ENCODE measurements at places on chromosomes 12 and 14.

DNA sequence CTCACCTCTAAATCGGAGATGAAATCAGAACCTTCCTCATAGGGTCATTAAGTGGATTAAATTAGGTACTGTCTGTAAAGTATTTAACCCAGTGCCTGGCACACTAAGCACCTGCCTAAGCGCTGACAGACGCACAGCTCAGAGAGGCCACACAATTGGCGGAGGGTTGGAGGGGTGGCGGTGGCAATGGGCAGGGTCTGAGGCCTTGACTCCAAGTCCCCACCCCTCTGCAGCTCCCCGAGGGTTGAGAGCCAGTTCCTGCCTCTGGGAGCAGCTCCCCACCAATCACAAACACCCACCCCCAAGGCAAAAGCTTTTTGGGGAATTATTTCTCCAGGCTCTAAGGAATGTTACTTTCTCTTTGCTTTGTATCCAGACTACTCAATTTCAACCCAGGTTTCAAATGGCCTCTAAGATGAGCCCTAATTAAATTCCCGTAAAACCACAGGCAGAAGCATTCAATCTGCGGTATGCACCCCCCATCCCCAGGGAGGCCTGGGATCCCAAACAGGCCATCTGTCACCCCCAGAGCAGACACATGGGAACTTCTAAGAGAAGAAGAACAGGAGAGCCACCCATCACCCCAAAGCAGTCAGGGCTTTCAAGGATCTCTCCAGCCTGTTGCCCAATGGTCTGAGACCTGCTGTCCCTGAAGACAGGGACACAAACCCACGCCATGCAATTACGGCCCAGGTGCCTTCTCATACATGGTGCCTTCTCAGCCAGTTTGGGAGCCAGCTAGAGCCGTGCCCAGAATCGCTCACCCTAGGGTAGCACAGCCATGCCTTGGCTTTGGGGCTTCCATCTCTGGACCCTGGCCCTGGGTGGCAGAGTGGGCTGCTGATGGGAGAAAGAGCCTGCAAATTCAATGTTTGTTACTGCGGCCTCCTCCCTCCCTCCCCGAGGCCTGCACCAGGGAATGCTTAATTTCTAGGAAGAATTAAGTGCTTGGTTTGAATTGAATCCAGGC lies 66.1 kb downstream of the CHGA start:
- no peak for DNase-seq

GRCh38 chr12:42744539-42745182 lies 155.1 kb upstream of the PRICKLE1 start:
- DNase-seq = peak; percentile 69

GRCh38 chr12:98149270-98149669 lies 366.1 kb upstream of the TMPO start:
- DNase-seq = peak; percentile 34

DNA sequence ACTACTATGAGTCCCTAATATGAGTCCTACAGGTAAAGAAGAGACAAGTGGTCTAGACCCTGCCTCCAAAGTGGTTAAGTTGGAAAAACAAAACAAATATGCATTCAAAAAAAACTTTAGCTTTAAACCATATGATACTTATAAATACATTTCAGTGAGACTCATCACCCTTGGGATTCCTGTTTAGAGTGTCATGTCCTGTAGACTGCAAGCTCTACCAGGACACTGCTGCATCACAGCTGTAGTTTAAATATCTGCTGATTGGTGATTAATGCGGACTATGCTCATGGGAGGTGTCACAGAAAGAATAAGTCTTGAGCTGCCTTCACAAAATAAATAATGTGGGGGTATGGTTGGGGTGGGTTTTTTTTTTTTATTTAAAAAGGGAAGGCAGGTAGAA lies 8.8 kb upstream of the LGR5 start:
- DNase-seq = no peak

DNA sequence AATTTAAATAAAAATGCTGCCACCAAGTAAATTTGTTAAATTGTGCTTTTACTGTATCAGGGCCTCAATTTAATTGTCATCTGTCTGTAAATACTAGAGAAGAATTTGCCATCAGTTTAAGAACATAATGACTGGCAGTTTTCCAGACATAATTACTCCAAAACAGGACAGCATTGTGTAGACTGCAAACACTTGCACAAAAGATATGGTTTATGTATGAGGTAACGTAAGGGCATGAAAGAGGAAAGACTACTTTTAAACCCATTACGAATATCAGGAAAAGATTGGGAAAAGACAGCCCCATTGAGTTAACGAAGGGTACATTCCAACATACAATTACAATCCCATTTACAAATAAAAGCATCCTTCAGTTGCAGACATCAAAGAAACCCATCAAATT lies 59.8 kb upstream of the KRR1 start:
- no peak for DNase-seq

DNA sequence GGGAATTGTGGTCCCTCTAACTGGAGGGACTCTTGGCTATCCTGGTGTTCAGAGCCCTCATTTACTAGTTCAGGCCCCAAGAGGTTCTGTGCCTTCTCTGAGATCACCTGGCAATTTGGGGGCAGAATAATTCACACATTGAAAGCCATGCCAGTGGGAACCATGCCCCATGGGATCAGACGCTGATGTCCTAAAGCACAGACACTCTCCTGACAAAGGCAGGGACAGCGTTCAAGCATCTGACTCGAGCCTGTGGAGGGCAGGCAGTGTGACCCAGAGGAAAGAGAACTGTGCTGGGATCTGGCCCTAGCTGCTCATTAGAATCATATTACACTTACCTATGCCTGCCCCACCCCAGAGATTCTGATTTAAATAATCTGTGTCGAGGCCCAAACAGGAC lies 2.4 kb upstream of the ASB2 start:
- DNase-seq = no peak

DNA sequence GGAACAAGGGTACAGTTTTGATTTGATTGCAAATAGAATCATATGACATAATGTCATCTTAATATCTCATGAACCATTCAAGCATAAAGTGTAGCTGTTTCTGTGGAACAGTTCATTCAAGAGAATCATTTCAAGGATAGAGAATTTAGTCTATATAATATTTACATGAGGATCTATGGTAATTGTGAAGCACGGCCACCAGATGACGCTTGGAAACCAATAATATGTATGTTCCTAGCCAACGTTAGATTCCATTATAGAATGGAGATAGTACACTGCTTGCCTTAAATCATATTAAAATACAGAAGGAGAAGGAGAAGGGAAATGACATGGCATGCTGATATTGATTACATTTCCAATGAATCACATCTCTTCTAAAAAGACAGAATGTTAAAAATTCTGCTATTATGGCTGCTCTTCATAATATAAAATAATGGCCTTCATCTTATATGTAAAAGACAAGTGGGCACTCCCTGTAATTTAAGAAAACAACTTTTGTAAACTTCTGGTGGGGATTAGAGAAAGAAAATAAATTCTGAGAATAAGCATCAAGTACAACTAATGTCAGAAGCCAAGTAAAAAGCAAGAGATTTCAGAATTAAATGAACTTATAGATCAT lies 351.0 kb downstream of the NAV3 start:
- peak; percentile 52 for DNase-seq

DNA sequence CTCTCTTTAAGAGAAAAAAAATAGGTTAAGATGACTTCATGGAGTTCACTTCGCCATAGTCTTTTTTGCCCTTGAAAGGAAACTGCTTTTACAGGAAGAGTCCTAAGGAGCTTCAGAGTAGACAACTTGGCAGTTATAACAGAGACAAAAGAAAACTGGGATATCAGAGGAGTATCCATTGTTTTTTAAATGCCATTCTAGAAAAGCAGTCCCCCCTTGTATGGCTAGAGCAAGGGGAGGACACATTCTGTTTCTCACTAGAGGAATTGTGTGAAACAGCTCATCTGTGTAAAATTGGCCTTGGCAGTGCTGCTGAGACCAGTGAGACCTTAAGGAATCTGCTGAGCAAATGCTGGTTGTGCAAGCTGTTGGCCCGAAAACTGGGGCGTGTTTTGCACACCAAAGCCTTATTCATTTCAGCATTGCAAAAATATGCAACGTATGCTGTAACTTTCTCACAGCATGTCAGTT lies 128.0 kb downstream of the GPR135 start:
- peak; percentile 57 for DNase-seq

- no peak for DNase-seq
Measured at GRCh38 chr12:31772685-31773222, 43.9 kb upstream of the AMN1 start.

DNA sequence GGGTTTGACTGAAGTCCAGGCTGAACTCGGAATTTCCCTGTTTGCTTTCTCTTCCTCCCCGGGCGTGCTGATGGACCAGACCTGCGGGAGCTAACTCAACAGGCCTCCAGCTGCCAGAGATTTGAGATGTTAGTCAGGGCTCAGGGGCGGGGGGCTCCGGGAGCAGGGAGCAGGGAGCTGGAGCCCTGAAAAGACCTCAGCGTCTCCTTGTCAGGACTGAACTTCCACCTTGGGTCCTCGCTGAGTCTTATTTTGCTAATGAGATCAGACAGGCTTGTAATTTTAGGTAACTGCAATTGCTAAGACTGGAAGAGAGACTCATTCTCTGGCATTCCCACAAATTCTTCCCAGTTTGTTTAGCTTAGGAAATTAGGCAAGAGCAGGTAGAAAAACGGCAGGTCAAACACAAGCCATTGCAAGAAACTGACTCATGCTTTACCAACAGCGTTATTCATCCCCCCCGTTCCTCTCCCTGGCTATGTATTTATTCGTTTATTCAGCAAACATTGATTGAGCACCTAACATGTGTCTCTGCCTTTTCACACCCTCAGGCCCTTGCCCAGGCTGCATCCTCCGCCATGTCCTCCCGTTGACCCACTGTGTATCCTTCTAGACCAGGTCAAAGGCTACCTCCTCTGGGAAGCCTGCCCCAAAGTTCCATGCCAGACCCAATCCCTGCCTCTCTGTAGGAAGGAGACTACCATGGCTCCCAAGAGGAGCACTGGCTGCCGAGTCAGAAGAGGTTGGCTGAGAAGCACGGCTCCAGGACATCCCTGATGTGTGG lies 80.4 kb upstream of the DIO3 start:
- DNase-seq = peak; percentile 97

- no peak for DNase-seq
Measured at GRCh38 chr14:99875836-99876235, 82.6 kb downstream of the EML1 start.

- peak; percentile 7 for DNase-seq
Measured at GRCh38 chr12:75542942-75543341, 31.5 kb upstream of the KRR1 start.

GRCh38 chr12:17618831-17619230 lies 471.2 kb downstream of the RERGL start:
- no peak for DNase-seq

DNA sequence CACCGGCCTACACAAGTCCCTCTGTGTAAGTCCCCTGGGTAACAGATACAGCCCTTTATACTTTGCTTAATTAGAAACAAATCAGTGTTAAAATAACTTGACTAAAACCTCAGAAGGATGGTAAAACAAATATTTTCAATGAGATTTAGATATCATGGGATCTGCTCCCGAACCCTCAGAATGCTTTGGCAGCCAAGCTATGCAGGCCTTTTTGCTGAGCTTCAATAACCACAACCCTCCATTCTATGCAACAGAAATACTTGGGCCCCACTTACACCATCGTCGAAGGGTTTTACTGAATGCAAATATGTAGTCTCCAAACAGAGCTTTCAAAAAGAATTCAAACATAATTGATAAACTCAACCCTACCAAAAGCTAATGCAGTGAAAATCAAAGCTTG lies 29.3 kb upstream of the PITPNM2 start:
- no peak for DNase-seq

DNA sequence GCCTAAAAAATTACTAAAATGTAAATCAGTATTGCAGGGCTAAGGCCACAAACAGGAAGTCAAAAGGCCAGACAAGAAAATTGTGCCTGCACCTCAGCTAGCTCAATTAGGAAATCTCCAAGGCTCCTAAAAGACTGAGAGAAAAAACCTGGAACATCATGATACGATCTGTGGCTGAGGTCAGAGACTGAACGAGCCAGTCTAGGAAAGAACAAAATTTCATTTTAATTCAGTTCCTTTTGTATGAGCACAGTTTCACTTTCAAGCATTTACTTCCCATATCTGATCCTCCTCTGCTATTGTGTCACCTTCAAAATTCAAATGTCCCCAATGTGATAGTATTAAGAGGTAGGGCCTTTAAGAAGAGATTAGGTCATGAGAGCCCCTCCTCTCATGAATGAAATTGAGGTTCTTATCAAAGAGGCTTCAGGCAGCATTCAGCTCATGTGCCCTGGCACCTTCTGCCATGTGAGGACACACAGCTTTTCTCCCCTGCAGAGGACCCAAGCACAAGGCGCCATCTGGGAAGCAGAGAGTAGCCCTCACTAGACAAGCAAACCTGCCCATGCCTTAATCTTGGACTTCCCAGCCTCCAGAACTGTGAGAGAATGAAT lies 14.8 kb downstream of the PRKAB1 start:
- no peak for DNase-seq

DNA sequence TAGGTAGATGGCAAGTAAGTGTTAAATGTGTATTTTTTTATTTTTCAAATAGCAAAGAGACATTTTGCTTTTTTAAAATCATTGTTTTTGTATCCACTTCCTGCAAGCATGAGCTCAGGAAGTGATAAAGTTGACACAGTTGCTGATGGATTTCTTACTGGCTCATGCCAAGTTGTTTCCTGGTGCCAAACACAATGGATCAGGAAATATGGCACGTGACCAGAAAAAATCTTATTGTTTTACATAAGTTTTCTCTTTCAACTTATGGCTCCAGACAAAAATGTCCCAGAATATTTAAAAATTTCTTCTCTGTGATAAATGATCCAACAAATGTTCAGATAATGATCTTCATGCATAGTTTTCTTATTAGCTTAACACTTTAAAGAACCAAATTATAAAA lies 1279.1 kb upstream of the FLRT2 start:
- DNase-seq = no peak

GRCh38 chr12:48512855-48513254 lies 12.6 kb upstream of the OR8S1 start:
- no peak for DNase-seq

- no peak for DNase-seq
Measured at GRCh38 chr14:89607453-89607852, 190.4 kb upstream of the FOXN3 start.

GRCh38 chr12:99277591-99278379 lies 369.8 kb upstream of the GARIN6 start:
- no peak for DNase-seq

- DNase-seq = no peak
Measured at GRCh38 chr14:50533806-50534205, 1.4 kb upstream of the MAP4K5 start.

- DNase-seq = no peak
Measured at GRCh38 chr14:99571303-99571986, 32.6 kb downstream of the CCDC85C start.

DNA sequence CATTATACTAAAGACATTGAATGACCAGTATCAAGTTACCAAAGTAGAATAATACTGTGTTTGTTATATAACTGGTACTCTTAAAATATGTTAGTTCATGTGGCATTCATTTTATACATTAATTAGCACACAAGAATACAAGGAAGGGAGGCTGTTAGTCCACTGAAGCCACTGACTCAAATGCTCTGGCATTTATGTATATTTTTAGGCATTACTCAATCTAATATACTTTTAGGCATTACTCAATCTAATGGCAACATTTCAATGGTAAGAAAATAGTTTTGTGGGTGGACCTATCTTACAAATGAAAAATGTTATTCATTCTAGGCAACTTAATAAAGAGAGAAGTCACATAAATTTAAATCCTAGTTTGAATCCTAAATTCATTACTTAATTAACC lies 874.4 kb upstream of the USP15 start:
- DNase-seq = peak; percentile 62

GRCh38 chr14:75634848-75635247 lies 25.8 kb downstream of the ERG28 start:
- DNase-seq = no peak

GRCh38 chr14:55454264-55455002 lies 14.0 kb upstream of the TBPL2 start:
- peak; percentile 89 for DNase-seq

- DNase-seq = no peak
Measured at GRCh38 chr14:90676912-90677311, 139.3 kb downstream of the TTC7B start.
